ENCODE measurements at places on chromosomes 16 and 17.

- DNase-seq, result no peak
Measured at GRCh38 chr17:80071116-80071841, 30.1 kb upstream of the GAA start.

GRCh38 chr17:77450742-77451244 lies 310.0 kb downstream of the SEC14L1 start:
- DNase-seq, result no peak

GRCh38 chr17:75731086-75731715 lies 9.9 kb downstream of the ITGB4 start:
- DNase-seq, result no peak

- DNase-seq, result no peak
Measured at GRCh38 chr17:48155889-48156611, 48.5 kb downstream of the SNX11 start.

DNA sequence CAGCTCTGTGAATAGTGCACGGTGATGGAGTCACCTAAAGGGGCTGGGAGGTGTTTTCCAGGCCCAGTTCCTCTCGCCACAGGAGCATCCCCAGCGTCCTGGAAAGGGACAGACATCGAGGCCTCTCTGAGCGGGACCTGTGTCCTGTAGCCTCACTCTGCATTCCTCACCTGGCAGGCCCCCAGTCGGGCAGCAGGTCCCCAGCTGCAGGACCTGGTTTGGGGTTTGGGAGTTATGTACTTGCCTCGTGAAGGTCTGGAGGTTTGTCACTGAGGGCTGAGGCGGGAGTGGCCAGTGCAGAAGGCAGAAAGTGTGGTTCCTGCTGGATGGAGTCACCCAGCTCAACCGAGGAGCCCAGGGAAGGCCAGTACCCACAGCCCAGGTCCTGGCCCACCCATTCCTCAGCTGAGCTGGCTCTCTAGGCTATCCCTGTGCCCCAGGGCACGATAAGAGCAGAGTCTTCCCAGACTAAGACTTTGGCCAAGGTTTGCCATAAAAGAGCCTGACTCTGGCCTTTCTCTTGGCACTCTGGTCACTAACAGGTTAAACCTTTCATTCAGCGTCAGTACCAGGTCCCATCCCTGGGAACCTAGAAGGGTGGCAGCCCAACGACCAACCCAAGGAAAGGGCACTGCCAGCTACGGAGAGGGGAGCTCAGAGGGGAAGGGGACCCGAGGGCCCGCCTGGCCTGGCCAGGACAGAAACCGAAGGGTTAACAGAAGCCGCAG lies 24.4 kb downstream of the TBX4 start:
- no peak for DNase-seq

- peak; percentile 92 for DNase-seq
Measured at GRCh38 chr16:24635900-24636610, 93.4 kb upstream of the TNRC6A start.

DNA sequence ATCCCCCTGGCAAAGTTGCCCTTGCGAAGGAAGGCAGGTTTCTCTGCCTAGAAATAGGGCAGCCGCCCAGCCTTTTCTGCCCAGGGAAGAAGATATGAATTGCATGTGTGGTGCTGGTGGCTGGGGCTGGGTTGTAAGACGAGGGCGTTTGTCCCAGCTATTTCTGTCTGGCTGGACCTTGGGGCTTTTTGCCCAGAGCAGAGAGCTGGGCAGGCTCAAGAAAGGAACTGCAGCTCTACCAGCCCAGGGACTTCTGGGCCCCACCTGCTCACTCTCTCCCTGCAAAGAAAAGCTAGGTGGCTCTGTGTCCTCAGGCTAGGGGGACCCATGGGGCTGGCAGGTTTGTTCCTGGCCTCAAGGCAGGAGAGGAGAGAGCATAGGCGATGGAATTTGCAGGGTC lies 586 bp downstream of the CACNG1 start:
- no peak for DNase-seq

DNA sequence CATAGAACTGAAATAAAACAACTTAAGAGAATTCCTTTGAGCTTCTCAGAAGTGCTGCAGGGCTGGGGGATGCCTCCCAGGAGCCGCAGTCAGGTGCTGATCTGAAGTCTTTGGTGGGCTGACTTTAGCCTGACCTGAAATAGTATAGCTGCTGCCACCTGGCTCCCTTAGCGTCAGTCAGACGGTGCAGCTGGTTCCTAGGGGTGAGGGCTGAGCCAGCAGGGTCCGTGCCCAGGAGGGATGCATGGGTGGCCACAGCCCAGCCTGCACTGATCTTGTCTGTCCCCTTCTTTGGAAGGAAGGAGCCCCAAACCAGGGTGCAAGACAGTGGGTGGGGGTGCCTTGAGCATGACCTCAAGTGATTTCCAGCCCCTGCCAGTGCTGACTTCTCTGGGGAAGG lies 11.5 kb downstream of the MAPT start:
- no peak for DNase-seq

DNA sequence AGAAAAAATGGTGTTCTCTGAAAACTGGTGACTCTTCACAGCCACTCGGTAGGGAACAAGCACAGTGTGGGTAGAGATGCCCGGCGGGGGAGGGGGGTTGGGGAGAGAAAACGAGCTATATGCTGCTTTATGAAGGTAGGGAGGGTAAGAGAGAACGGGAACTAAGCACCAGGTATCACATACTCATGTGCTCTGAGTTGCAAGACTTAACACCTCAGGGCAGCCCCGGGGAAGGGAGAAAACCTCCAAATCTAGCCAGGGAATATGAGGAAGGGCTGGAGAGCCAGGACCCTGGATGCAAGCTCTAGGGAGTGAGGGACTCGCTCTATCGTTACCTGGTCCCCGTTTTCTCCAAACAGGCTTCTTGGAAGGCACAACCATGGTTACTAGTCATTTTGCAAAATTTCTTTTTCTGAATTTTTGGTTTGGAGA lies 35.3 kb downstream of the HIC1 start:
- DNase-seq, result no peak

DNA sequence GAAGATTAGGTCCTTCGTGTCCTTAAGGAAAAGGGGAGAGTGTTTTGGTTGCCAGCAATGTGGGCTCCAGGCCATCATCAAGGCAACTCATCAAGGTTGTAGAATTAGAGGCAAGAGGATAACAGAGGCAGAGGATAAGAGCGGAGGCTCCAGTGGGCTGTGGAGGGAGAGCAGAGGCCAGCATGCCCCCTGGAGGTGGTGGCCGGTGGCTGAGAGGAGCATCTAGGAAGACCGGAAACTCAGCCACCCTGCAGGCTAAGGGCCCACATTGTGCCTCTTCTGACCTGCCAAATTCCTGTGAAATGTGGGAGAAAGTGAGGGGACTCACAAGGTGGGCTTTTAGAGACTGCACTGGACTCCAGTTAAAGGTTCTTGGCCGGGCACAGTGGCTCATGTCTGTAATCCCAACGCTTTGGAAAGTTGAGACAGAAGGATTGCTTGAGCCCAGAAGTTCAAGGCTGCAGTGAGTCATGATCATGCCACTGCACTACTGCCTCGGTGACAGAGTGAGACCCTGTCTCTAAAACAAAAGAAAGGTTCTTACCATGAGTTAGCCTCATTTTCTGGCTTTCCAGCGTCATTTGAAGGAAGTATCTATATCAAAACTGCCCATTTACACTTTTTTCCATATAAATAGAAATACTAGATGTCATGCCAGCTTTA lies 62.7 kb upstream of the ADORA2B start:
- no peak for DNase-seq

- no peak for DNase-seq
Measured at GRCh38 chr16:72111657-72112451, 18.2 kb downstream of the DHX38 start.

GRCh38 chr17:38732376-38733281 lies 2.5 kb downstream of the CISD3 start:
- DNase-seq, result no peak

DNA sequence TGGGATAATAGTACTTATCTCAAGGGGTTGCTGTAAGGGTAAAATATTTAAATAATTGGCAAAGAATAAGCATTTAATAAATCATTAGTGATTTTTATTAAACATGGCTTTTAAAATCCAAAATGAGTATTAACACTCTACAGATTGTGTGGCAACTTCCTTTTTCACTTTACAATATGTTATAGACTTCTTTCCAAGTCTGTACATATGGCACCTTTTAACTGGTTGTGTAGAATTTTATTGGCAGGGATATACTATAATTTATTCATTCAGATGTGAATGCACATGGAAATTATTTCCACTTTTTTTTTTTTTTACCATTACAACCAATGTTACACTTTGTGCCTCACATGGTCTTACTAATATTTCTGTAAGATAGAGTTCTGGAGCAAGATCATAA lies 15.7 kb upstream of the NLRP1 start:
- DNase-seq, result no peak

- DNase-seq, result no peak
Measured at GRCh38 chr17:3888343-3889171, 4.3 kb downstream of the CAMKK1 start.

DNA sequence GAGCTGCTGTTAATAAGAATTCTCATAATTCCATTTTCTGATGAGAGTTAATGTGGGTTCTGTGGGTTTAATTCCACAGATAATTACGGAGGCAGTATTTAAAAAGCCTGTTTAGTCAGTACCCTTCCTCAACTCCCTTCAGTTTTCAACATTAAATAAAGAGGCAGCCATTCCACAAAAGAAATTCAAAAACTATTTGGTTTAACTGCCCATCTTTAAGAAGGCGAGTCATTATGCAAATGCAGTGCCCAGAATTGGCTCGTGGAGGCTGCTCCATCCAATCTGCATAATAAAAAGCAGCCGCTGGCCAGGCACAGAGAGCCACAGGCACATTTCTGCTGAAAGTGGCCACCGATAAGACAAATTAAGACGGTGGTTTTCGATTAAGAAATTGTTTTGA lies 194.4 kb upstream of the TOX3 start:
- no peak for DNase-seq

DNA sequence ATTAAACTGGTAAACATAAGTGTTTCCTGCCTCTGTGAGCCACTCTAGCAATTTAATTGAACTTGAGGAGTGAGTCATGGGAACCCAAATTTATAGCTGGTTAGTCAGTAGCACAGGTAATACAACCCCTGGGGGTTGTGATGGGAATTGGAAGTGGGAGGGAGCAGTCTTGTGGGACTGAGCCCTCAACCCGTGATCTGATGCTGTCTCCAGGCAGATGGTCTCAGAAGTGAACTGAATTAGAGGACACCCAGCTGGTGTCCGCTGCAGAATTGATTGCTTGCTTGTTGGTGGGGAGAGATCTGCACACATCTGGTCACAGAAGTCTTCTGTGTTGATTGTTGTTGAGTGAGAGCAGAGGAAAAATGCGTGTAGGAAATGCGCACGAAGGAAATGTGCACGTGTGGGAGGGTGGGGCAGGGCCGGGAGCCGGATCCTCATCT lies 7.7 kb upstream of the ST6GALNAC2 start:
- DNase-seq, result no peak

- DNase-seq, result peak; percentile 84
Measured at GRCh38 chr17:68381076-68381900, 76.0 kb downstream of the WIPI1 start.

DNA sequence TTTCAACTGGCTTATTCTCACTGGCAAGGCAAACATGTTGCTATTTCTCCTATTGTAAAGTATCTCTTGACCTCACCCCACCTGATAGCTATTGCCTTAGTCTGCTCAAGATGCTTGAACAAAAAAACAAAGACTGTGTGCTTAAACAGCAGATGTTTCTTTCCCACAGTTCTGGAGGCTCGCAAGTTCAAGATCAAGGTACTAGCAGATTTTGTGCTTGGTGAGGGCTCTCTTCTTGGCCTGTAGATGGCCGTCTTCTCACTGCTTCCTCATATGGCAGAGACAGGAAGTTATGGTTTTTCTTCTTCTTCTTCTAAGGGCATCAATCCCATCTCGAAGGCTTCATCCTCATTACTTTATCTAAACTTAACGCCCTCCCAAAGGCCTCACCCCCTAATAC lies 109.7 kb upstream of the CLEC3A start:
- DNase-seq, result no peak

- DNase-seq, result no peak
Measured at GRCh38 chr17:19386974-19387920, at the start of gene MFAP4. Gene MFAP4, minus strand, starts transcription at chr17:19387190. Its CDS starts 35 bp downstream, at chr17:19387155.

DNA sequence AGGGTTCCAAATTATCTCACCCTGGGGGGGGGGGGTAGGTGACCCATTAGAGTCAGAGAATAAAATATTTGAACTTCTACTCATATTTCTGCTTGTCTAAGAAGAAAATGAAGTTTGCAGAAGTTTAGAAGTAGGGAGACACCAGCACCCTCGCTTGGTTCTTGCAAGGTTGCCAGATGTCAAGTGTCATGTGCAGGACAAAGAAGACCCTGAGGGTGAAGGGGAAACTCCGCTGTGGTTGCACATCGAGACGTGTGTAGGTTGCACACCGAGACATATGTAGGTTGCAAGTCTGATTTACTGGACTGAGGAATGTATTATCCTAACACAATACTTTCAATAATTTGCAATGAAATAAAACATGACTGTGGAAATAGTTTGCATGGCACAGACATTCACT lies 42.4 kb upstream of the IRF8 start:
- DNase-seq, result no peak

DNA sequence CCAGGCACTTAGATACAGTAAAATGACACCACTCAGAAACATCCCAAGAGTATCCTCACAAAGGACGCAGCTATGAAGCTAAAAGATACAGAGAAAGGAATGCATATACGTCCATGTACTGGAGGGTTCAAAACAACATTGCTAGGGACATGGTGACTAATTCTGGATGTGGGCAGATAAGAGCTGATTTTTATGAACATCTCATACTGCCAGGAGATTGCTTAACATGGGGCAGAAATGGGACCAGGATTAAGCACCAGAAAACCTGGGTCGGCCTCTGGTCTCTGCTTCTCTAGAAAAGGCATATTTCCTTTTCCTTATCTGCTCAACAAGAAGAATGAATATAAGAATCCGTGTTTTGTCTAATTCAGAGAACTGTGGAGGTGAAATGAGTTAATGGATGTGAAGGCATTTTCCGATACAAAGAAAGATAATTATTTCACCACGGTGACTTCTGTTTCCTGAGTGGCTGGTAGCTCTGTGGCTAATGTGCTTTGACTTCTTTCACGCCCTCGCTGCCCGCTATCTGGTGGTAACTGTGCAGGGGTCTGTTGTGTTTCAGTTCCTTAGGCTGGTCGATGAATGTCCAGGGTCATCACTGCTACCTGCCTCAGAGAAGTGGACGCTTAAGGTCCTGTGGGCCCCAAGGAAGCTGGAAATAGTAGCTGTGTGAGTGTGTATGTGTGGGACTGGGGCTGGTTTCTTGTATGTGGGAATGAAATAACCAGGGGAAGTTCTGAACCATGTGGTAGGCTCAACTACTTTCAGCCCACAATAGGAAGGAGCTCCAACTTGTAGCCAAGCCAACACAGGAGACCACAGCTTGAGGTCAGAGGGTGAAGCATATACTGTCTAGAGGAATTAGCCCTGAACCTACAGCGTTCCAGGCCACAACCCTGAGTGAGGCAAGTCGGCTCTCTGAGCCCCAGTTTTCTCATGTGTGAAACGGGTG lies 15.8 kb upstream of the CCL5 start:
- DNase-seq, result no peak
